Activated naive CD4-positive, alpha-beta T cell treated with anti-CD3 and anti-CD28 coated beads, Interleukin-2, amount 50 U/mL, for 72 hours (primary cell): ENCODE measurements at places on chromosomes 4 and X. TPM values are rescaled to one million over a fixed set of nuclear protein-coding genes. Genes with fewer than 3 reads are reported as not detected.

NDST4 gene
- not detected for total RNA-seq

L1CAM gene
- 1.1 TPM for total RNA-seq

UCP1 gene
- total RNA-seq: not detected

DGKK gene
- total RNA-seq: not detected

ADAMTS3 gene
- not detected for total RNA-seq

ARSJ gene
- 0.14 TPM for total RNA-seq

RBMXL3 gene
- not detected for total RNA-seq

TMSB15C gene
- total RNA-seq: 2.8 TPM

RAB40AL gene
- not detected for total RNA-seq

TRAM1L1 gene
- total RNA-seq: not detected

FGF5 gene
- total RNA-seq: not detected

PWWP3B gene
- not detected for total RNA-seq

TMEM129 gene
- 12.7 TPM for total RNA-seq

CABS1 gene
- total RNA-seq: not detected

KDR gene
- total RNA-seq: not detected

TMEM156 gene
- total RNA-seq: 24.0 TPM

MAGEA3 gene
- total RNA-seq: not detected

EGF gene
- total RNA-seq: not detected

NHS gene
- 2.7 TPM for total RNA-seq

RHOXF1 gene
- not detected for total RNA-seq

SCML2 gene
- 5.3 TPM for total RNA-seq

PLXNB3 gene
- 1.5 TPM for total RNA-seq

FRG1 gene
- total RNA-seq: 60.9 TPM

HUWE1 gene
- total RNA-seq: 505 TPM

RNF175 gene
- 0.91 TPM for total RNA-seq

ARHGEF6 gene
- 59.5 TPM for total RNA-seq

TGIF2LX gene
- not detected for total RNA-seq

AFM gene
- not detected for total RNA-seq

HDAC8 gene
- 14.4 TPM for total RNA-seq
